ENCODE measurements at places on chromosomes 5 and 9.

- DNase-seq = no peak
Measured at GRCh38 chr5:33738967-33739366, 152.8 kb downstream of the ADAMTS12 start.

- DNase-seq = no peak
Measured at GRCh38 chr5:26003966-26004365, 1034.4 kb downstream of the CDH9 start.

- DNase-seq = no peak
Measured at GRCh38 chr5:165328846-165329245, 1823.4 kb downstream of the MAT2B start.

DNA sequence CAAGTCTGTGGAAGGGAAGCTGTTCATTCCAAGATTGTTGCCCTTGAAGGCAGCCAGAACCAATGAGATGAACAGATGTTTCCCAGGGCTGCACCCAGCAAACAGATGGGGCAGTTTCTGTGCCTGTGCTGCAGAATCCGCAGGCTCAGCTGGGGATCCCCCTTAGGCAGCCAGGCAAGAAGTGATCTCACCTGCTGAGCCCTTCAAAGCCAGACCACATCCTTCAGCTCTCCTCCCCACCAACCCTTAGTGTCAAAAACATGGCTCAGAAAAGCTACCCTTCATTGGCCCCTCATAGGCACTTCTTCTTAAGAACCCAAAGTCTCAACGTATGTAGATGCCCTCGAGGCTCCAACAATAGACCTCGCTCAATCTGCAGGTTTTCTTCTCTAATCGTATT, 626.7 kb downstream of the CCDC171 start:
- DNase-seq = no peak

DNA sequence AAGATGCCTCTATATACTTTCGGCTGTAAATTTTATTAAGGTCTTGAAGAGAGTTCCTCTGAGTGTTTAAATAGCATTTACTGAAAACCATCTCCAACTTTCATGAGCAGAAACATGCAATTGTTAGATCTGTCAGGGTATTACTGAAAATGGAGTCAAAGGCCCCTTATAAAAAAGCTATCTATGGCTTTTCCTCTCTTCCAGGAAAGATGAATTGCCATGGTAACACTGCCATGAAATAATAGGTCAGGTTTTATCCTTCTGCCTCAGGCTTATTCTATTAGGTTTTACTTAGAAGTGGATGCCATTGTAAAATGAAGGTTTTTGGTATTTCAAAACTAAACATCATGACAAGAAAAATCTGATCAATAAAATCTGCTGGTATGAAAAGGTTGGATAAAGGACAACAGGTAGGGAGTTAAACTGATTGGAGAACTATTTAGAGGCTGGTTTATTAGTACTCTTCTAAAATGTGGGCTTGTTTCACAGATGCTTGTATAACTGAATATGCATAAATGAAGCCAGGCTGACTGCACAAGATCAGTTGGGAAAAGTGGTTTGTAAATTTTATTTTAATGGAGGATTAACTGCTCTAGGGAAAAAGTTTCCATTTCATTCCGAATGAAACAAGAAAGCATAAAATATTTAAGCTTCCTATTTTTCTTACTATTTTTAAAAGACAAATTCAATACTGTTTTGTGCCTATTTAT, 135.5 kb downstream of the RAB3C start:
- DNase-seq = no peak

DNA sequence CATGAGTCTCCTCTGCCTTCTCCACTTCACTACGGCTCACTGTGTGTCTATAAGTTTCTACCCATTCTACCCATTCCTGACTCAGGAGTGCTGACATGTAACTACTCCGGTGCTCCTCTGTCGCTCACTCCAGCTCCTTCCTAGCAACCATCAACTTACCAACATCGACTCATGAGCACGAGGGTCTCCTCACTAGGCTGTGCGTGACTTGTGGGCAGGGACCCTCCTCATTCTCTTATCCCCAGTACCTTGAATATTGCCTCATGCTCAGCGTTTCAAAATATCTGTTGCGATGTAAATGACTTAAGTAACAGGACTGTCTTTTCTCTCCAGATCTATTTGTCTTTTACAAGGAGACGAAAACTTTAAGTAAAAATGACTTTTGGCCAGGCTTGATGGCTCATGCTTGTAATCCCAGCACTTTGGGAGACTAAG, 73.1 kb downstream of the BASP1 start:
- no peak for DNase-seq

- DNase-seq = no peak
Measured at GRCh38 chr5:168967882-168968620, 332.9 kb downstream of the SLIT3 start.

GRCh38 chr5:10729320-10730042, 31.6 kb downstream of the DAP start:
- no peak for DNase-seq

- DNase-seq = no peak
Measured at GRCh38 chr5:36679221-36679989, 73.0 kb downstream of the SLC1A3 start.

DNA sequence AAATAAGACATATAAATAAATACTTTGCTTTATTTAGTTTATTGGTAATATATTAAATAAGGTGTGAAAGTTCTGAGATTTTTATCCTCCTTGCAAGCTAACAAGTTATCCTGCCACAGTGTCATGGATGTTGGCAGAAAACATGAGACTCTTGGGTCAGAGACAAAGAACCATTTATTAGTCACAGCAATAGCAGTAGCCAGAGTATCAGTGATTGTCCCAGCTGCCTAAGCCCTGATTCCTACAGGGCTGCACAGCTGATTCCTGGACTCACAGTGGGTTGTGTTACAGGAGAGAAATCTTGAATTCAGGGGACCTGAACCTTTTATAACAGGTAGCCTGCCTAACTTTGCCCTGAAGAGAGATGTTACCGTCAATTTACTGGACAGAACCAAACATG, 304.5 kb upstream of the ZNF608 start:
- DNase-seq = no peak

GRCh38 chr5:147391781-147392180, 118.1 kb downstream of the DPYSL3 start:
- no peak for DNase-seq

DNA sequence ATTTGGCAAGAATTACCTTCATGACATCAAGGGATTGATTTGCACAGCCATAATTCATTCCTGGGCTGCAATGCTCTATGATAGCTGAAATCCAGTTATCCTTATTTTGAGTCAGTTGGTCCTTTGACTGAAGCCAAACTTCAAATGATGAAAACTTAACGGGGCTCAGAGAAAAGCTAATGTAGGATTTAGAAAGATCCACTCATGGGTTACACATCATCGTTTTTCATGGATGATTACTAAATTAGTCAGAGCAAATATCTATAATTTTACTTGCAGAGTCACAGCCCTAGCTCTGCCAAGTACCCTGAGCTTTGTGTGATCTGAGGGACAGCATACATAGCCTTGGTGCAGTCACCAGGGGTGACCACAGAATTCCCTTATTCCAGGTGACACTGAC, 27.3 kb upstream of the MUSK start:
- DNase-seq = no peak

DNA sequence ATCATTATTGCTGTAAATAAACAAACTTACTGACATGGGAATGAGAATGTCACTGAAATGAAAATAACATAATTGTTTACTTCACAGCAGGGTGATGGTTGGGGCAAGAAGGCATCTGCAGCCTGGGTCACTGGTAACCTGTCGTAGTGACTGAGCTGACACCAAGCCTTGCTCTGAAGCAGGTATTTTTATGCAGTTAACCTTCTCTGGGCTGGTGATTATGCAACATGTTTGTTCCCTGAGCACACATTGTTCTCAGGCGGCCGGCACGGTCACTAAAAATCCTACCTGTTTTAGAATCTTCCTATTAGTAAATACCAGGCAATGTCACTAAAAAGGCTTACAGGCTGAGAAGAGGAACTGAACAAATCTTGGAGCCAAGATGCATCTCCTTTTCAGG, 157.7 kb upstream of the NR3C1 start:
- no peak for DNase-seq

DNA sequence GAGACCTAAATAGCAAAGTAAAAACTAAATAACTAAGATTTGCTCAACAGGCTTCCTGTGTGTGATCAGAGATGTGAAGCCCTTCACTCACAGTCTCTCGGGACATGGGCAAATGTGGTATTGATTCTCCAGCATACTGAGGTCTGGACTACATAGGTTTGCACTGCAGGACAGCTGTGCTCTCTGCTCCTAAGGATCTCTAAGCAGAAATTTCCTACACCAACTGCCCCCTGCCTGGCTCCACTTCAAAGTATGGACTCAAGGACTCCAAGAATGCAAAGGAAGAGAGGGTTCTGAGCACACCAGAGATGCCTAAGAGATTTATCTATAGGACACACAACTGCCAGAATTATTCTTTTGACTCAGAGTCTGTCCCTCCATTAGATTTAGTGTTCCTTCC, 487.2 kb downstream of the SEMA5A start:
- no peak for DNase-seq

- no peak for DNase-seq
Measured at GRCh38 chr9:133904346-133905090, 87.6 kb downstream of the VAV2 start.

DNA sequence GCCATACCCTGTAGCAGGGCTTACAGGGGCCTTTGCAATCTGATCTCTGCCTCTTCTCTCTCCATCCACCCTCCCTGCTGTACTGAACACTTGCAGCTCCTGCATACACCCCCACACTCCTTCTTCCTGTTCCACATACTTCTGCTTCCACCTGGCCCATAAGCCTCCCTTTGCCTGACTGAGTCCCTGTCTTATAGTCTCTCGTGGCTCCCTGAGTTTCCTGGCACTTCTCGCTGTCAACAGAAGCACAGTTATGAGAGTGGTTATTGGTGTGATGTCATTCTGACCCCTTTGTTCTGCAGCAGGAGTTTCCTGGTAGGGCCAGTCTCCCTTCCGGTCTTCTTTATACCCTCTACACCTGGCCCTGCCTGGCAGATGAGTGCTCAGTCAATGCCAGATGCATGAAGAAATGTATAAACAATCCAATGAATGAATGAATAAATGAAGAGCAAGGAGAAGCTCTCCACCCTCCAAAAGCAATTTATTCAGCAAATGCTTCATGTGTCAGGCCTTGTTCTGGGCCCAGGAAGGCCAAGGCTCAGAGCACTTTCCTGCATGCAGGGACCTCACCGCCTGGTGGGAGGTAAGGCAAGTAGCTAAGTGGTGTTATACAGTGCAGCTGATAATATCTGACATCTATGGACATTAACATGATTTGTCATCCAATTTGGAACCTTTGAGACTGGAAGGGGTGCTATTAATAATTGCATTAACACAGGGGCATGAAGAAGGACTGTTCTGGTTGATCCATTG, 20.5 kb upstream of the CSF1R start:
- DNase-seq = no peak
